D721Med (cell line): ENCODE measurements at places on chromosomes 13 and 19.

DNA sequence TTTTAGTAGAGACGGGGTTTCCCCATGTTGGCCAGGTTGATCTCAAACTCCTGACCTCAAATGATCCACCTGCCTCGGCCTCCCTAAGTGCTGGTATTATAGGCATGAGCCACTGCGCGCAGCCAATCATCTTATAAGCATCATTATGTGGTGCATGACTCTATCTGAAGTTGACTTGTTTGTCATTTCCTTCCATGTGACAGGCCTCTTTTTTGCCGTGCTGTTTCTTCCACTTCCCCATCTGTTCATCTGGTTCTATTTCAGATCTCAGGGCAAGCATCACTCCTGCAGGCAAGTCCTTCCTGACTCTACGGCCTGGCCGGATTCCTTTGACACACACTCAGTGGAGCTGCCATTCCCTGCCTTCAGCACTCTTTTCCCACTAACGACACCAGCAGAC, 15.2 kb downstream of the COL5A3 start:
- DNase-seq: no peak

DNA sequence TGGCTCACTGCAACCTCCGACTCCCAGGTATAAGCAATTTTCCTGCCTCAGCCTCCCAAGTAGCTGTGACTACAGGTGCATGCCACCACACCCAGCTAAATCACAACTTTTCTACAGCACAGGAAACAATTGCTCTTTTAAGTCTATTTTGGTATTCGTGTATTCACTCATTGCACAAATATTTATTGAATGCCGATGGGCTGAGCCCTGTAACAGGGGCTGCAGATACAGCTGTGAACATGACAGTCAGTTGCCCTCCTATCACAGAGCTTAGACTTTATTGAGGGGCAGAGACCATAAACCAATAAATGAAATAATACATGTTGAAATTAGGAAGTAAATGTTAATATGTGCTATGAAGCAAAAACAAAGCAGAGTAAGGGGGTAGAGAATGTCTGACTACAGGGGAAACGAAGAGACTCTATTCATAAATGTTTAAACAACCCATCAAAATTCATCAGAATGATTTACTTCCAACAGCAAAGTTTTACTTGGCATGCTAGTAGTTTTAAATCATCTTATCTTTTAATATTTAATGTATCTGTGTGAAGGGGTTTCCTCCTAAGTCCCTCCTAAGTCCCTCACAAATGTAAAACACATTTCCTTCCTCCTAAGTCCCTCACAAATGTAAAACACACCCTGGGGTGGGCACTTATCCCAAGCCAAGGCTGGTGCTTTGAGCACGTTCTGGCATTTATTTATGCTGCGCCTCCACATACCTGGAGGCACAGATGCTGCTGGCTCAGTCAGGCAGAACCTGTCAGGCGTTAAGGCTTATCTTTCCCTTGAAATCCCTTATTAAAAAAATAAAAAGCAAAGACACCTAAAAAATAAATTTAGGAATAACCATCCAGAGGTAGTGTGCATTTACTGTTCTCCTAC, 140.8 kb downstream of the MIPEP start:
- no peak for DNase-seq

- DNase-seq: no peak
Observed at GRCh38 chr13:50575138-50575537, 268.4 kb downstream of the DLEU7 start.

DNA sequence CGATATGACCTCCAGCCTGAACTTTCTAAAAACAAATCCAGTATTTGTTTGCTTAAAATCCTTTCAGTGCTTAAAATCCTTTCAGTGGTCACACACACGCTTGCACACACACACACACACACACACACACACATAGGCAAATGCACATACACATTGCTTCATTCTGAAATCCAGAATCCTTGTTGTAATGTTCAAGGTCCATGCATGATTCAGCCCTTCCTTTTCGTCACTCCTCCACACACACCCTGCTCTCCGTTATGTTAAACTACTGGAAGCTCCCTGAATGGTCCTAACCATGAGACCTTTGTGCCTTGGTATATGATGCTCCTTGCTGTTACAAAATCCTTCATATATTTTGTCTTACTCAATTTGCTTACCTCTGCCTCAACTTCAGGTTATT, 44.9 kb downstream of the SERTM1 start:
- DNase-seq: no peak

DNA sequence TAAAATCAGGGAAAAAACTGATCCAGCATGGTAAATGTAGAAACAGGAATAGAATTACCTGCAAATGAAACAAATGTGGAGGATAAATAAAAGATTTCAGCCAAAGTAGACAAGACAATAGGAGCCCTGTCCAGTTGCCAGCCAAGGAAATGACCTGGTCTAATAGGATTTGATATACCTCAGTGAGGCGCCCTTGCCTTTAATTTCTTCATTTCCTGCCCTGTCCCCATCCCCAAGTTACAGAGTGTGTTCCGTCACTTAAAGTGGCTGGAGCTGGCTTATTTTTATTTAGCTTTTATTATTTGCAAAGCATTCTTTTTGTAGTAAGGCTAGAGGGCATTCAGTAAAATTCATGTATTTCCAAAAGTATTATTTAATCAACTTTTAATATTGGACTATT, 1022.0 kb downstream of the EFNB2 start:
- no peak for DNase-seq
